Suppressor macrophage treated with lipopolysaccharide for 1 hour (primary cell): ENCODE measurements at places on chromosomes 16 and 17.

- DNase-seq = no peak
Measured at GRCh38 chr17:38693700-38694329, 11.3 kb upstream of the MLLT6 start.

DNA sequence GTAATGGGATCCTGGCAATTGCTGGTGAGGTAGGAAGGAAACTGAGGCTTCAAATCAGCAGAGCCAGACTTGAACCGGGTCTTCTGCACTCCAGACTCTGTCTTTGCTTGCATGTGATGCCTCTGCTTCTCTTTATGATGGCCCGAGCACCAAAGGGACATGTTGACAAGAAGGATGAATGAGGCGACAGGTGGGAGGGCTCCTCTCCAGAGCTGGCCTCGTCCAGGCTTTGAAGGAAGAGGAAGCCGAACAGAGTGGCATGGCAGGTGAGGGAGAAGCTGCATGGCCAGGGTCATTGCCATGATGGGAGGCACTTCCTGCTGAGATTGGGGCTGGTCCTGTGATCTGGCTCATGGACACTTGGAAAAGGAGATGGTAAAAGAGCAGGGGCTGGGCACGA lies 40.8 kb downstream of the AKAP1 start:
- DNase-seq = no peak

DNA sequence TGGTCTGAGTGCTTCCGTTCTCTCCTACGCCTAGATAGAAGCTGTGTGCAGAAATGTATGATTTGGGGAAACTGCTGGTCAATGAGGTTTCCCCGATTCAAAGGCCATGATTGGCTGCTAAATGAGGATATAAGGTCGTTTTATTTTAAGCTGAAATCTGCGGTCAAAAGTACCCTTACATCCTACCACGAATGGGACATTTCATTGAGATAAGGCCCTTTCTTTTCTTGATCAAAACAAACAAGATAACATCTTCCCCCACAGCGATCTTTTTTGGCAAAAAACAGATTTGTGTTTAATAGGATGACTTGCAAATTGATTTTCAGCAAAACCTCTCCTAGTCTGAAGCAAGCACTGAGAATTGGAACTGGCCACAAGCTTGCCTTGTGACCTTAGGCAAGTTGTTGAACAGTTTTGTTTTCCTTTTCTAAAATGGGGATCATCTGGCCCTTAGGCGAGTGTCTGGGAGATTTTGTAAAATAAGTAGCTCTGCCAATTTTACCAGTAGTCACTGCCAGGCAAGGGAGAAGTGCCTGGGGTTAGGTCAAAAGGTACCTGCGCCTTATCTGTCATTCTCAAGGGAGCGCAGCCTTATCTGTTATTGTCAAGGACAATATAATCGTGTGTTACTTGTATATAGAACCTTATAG lies 635 bp downstream of the SCPEP1 start:
- DNase-seq = peak; percentile 47

GRCh38 chr16:50066482-50067289 lies 916 bp downstream of the HEATR3 start:
- no peak for DNase-seq

DNA sequence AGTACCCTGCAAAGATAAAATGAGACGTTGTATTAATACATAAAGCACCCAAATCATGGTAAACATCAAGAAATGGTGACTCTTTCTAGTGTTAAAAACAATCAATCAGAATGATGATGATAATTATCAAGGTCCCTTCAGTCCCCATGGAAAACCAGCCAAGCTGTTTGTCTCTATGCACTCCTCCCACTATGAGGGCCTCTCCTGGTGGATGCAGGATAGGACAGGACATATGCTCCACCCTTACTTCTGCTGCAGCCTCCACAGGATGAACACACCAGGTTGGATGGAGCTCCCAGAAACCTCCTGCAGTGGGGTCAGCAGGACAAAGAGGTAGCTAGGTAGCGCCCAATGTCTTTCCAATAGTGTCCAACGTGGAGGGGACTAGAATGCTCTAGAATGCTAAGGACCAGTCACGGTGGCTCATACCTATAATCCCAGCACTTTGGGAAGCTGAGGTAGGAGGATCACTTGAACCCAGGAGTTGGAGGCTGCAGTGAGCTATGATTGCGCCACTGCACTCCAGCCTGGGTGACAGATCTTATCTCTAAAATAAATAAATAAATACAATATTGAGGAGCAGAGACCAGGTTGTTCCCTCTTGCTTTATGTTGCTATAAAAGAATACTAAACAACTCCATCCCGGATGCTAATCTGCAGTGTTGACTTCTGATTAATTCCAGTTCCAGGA lies 9.9 kb upstream of the KDM8 start:
- no peak for DNase-seq

DNA sequence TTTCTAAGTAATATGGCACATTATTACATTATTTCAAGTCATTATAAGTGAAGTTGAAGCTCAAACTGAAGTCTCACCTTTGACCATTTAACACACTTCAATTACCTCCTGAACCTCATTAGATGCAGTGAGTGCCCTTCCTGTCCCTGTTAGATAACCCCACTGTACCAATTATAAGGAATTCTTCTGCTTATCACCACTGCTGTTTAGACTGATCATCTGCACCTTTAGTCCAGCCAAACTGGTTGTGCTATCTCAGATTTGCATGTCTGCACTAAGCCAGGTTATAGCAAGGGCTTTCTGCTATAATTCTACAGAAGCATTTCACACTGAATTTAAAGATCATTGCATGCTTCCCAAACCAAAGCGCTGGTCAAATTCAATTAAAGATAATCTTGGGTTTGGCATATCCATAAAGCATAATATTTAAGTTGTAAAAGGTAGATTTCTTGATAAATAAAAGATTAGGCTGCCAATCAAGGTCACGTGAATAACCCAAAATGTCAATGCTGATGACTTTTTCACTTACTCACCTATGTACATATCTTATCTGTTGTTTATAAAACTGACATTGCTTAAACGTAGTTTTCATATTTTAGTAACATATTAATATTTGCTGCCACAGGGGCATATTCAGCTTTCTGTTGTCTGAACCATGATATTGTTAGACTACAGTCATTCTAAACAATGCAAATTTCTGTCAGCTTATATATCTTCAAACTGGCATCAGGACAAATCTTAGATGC lies 11.9 kb downstream of the ITFG1 start:
- no peak for DNase-seq

GRCh38 chr16:11583889-11584565 lies 2.7 kb downstream of the LITAF start:
- peak; percentile 83 for DNase-seq

- DNase-seq = no peak
Measured at GRCh38 chr16:81693744-81694303, 85.3 kb upstream of the PLCG2 start.
